Foreskin fibroblast (primary cell): ENCODE measurements at places on chromosomes 6 and 20.

GRCh38 chr6:1378065-1379016 lies 11.0 kb upstream of the FOXF2 start:
- DNase-seq, result peak; percentile 16

GRCh38 chr6:152277826-152278329 lies 359.3 kb downstream of the SYNE1 start:
- no peak for DNase-seq

- no peak for DNase-seq
Measured at GRCh38 chr6:138498629-138499302, 528 bp downstream of the NHSL1 start.

DNA sequence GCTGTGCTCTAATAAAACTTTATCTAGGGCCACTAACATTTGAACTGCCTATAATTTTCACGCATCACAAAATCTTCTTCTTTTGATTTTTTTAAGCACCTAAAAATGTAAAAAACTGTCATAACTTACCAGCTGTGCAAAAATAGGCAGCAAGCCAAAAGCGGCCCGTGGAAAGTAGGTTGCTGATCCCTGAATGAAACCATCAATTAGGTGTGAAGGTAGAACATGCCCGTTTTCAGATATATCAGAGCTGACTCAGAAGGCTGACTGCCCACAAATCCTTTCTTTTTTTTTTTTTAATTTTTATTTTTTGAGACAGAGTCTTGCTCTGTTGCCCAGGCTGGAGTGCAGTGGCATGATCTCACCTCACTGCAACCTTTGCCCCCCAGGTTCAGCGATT lies 4.9 kb upstream of the IPCEF1 start:
- DNase-seq, result no peak

DNA sequence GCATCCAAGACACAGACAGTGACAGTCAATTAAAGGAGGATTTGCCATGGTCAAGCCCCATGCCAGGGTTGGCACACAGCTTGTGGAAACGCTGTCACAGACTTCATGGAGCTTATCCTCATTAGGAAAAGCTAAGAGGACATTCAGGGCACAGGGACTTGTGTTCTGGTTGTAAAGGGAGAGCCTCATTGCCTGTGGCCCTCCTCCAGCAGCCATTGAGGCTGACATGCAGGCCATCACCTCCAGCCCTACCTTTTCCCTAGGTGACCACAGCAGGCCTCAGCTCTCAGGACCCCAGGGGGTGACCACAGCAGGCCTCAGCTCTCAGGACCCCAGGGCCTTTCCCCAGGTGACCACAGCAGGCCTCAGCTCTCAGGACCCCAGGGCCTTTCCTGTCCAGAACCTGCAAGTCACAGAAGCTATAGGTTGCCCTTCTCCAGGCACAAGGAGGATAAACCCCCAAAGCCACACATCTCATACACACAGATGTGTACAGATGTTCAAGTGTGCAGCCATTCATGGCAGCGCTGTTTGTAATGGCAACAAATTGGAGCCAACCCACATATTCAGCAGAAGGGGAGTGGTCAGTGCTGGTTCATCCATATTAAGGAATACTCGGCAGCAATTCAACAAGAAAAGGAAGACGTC lies 26.1 kb downstream of the DUSP22 start:
- no peak for DNase-seq
